ENCODE measurements at places on chromosomes 2 and 18.

- no peak for DNase-seq
These were observed 75.3 kb downstream of the MBD2 start for GRCh38 chr18:54149078-54149697.

DNA sequence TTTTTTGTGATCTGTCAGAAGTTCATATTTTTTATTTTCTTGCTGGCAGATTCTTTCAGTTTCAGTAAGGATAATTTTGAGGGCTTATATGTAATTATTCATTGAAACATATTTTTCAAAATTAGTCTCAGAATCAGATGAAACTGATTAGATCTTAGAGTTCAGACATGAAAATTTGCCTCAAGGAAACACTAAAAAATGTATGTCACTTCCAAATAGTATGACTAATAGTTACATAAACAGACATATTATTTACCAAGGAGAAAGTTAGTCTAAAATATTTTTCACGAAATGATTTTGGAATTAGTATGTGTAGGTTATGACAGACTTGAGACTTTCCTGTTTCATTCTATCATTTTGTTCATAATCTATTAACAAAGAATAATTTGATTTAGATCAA, 628.6 kb downstream of the CCDC85A start:
- DNase-seq = no peak

- no peak for DNase-seq
These were observed 170.1 kb downstream of the UBR3 start for GRCh38 chr2:169997140-169997887.

- DNase-seq = no peak
These were observed 79.8 kb upstream of the NOSTRIN start for GRCh38 chr2:168722592-168722991.

GRCh38 chr18:59870623-59871130, 29.1 kb upstream of the PMAIP1 start:
- no peak for DNase-seq

DNA sequence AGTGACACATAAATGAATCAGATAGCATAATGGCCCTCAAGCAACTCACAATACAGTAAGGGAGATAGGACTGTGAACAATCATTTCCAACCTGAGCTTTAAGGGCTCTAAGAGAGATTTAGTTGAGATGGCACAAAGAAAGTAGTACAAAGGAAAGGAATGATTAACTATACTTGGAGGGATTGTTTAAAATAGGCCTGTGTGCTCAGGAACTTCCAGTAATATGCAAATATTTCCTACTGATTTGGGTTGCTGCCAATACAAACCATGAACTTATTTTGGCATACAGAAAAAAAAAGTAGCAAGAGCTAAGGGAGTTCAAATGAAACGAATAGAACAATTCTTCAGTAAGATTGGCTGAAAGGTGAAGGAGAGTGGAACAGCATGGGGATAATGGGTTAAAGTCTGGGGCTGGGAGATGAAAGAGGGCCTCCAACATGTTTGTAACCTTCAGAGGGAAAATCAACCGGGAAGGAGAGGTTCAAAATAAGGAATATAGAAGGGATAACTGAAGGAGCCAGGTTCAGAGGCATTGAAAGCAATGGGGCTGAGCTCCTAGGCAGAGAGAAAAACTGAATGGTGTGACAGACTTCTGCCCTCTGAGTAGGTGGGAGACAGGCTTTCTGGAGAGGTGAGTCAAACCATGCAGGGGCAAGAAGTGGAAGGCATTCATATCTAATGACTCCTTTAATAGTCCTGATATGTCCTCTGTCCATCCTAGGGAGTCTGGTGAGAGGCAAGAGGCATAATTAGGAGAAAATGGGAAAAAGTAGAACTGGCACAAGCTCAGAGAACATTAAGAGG, 83.5 kb downstream of the DNAH7 start:
- DNase-seq = no peak

- DNase-seq = no peak
These were observed 1310.8 kb upstream of the CHAC2 start for GRCh38 chr2:52456561-52457377.

DNA sequence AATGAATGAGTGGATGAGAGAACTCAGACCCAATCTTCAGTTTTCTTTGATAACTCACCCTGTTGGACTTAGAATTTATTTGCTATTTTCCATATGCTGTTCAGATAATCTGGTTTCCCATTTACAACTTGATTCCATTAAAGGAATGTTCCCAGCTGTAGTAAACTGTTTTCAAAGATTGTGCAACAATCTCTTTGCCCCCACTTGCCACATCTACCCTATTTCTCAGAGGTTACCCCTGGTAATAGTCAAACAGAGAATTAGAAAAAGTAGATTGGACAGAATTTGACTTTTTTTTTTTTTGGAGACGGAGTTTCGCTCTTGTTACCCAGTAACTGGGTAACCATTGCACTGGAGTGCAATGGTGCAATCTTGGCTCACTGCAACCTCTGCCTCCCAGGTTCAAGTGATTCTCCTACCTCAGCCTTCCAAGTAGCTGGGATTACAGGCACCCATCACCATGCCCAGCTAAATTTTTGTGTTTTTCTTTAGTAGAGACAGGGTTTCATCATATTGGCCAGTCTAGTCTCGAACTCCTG, 93.4 kb upstream of the SIX2 start:
- no peak for DNase-seq

DNA sequence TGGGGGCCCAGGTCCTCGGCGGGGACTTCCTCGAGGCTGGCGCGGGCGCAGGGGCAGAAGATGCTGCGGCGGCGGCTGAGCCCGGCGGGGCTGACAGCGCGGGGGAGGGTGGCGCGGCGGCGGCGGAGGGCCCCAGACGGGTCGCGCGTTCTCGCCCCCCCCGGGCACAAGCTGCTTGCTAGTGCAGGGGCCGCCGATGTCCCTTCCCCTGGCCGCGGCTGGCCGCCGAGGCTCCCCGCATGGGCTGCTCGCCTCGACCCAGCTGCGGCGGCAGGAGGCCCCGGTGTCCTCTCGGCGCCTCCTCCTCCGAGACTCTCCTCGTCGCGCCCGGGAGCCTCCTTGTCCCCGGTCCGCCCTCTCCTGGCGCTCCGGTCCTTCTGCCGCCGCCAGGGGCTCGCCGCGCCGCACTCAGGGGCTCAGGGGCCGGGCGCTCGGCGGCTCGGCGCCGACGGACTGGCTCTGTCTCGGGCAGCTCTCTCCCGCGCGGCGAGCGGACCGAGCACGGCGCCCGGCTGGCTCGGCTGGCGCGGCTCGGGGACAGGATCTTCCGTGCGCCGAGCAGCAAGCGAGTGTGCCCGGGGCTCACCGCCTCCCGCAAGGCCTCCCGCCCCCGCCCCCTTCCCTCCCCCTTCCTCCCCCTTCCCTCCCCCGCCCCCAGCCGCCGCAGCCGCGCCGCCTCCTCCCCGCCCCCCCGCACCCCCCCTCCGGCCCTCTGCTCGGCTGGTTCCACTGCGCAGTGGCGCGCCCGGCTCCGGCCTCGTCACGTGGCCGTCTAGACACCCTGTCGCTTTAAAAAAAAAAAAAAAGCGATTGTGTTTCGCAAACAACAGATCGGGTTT, 902 bp upstream of the SMAD7 start:
- peak; percentile 65 for DNase-seq

- no peak for DNase-seq
These were observed 318.5 kb upstream of the TCF4 start for GRCh38 chr18:55906536-55906935.

DNA sequence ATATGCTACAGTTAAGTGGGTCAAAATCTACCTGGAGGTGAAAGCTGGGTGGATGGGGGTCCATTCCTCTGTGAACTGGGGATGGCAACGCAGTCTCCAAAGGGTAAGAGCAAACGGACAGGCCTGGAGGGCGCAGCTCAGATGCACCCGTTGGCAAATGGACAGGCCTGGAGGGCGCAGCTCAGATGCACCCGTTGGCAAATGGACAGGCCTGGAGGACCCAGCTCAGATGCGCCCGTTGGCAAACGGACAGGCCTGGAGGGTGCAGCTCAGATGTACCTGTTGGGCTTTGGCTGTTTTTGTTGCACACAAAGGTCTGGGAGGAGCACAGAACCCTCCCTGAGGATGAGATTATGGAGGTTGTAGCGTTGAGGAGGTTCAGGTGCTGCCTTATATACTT, 33.7 kb downstream of the RBFA start:
- DNase-seq = no peak

GRCh38 chr2:173676647-173677046, 288.5 kb downstream of the SP3 start:
- no peak for DNase-seq

- DNase-seq = no peak
These were observed 13.7 kb upstream of the TET3 start for GRCh38 chr2:73970850-73971471.

GRCh38 chr2:44087036-44087713, 81.5 kb upstream of the PPM1B start:
- DNase-seq = peak; percentile 73

- no peak for DNase-seq
These were observed 759 bp downstream of the PPP4R3B start for GRCh38 chr2:55616551-55617174.

GRCh38 chr2:75088791-75089190, 110.5 kb downstream of the TACR1 start:
- DNase-seq = no peak

- DNase-seq = no peak
These were observed 1.5 kb downstream of the AQP4 start for GRCh38 chr18:26863921-26864497.

DNA sequence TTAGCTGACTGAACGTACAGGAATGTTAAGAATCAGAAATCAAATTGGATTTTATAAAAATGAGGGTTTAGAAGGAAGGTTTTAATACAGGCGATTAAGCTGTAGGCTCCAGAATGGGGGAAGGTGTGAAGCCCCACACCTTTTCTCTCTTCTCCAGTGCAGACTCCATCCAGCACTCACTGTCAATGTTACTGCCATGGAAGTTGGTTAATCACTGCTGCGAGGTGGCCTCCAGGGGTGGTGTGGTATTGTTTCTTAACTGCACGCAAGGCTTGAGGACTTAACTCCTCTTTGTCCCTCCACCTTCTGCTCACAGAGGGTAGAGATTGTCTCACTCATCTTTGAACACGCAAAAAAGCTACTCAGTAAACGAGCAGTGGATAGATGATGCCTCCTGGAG, 26.9 kb upstream of the YWHAQ start:
- DNase-seq = no peak

DNA sequence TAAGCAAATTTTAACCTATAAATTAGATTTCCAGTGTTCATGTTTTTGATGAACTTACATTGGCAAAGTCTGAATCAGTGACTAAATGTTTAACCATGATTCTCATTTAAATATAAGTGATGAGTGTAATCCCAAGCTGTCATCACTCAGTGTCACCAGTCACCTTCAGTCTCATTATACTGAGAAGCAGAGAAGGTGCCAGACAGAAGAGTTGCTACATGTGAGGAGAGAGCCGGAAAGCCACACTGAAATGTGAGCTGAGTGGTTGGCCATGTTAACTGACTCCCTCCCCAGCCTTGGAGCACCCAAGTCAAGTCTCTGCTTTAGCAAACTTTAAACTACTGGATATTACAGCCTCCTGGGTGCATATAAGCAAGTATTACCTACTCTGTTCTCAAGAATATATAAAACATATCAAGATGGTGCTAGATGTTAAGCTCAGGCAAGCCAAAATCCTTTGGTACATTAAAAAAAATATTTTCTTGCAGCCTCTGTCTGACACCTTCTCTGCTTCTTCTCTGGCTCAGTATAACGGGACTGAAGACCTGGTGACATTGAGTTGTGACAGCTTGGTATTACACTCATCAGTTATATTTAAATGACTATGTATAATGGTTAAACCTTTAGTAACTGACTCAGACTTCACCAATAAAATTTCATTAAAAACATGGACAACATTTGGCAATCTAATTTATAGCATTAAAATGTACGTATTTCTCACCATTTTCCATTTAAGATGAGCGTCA, 75.8 kb upstream of the MAP3K20 start:
- no peak for DNase-seq

DNA sequence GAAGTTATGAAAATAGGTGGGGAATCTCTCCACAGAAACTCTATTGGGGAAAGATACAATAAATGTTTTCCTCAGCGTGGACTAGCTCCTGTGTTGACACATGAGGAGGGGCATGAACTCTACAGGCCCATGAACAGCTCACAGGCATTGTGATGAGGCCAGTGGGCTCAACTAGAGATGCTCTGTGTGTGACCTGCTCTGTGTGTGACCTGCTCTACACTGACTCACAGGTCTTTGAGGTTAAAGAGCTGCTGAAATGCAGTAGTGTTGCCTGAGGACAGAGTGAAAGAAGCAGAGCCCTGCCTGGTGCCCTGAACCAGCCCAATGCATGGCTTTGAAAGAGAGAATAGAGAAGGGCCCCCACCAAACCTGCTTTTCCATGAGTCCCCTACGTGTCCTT, 117.6 kb downstream of the MCFD2 start:
- no peak for DNase-seq
